ENCODE measurements at places on chromosomes 12 and 14. TPM values are rescaled to one million over a fixed set of nuclear protein-coding genes. Genes with fewer than 3 reads are reported as not detected.
A peak's percentile ranks its signal among the peaks of the same experiment; 100 is the strongest.

- no peaks in the 10 kb centered on the region for H3K4me1 ChIP-seq
- no peak for DNase-seq
- no peaks in the 10 kb centered on the region for H3K27me3 ChIP-seq
- H3K4me3 ChIP-seq, result no peak overlapping the region
These were observed 37.9 kb downstream of the PITPNM2 start for GRCh38 chr12:123113026-123113425.

GRCh38 chr14:91869556-91869955, 2.2 kb upstream of the TC2N start:
- DNase-seq, result no peak
- H3K4me1 ChIP-seq, result peaks cover 10% of the 10 kb centered on the region
- no peaks in the 10 kb centered on the region for H3K36me3 ChIP-seq
- H3K27me3 ChIP-seq, result no peaks in the 10 kb centered on the region

DNA sequence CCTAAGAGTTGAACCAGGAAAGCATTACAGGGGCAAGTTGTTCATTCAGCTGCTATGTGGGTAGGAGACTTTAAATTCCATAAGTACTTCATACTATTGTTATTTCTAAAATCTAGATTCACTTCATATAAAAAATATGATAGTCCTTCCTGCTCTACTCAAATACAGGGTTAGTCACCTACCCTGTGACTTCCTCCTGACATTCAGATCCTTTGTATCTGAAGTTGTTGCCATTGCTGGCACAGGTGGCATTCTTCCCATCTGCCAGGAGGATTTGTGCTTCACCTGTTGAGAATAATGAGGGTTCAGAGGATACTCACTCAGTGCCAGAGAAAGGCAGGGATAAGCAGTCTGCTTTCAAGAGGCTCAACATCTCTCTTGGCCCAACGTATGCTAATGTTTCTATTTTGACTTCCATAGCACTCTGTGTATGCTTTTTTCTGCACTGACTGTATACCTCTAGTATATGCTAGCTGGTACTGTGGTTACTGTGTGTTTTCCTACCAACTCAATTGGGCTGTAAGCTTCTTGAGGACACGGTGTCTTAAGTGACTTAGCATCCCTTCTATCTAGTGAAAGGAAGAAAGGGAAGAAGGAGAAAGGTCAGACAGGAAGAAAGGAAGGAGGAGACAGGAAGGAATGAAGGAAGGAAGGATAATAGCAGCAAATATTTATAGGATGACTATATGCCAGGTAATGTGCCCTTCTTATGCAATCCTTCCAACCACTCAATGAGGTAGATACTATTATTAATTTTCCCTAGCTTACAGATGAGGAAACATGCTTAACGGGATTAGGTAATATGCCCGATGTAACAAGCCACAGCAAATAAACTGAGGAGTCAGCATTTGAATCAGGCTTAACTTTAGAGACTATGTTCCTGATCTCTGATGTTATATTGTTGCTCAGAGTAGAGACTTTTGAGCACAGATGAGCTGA, 38.5 kb upstream of the FGF6 start:
- no peaks in the 10 kb centered on the region for H3K36me3 ChIP-seq
- H3K27me3 ChIP-seq, result no peaks in the 10 kb centered on the region
- H3K27ac ChIP-seq, result no peak overlapping the region
- no peak overlapping the region for H3K4me3 ChIP-seq
- H3K4me1 ChIP-seq, result peaks cover 13% of the 10 kb centered on the region
- no peak for DNase-seq

GRCh38 chr14:46540986-46541385, 110.6 kb downstream of the RPL10L start:
- no peak overlapping the region for H3K27ac ChIP-seq
- H3K4me1 ChIP-seq, result no peaks in the 10 kb centered on the region
- no peak overlapping the region for H3K4me3 ChIP-seq

- H3K4me3 ChIP-seq, result no peak overlapping the region
- no peaks in the 10 kb centered on the region for H3K4me1 ChIP-seq
- DNase-seq, result no peak
- no peaks in the 10 kb centered on the region for H3K36me3 ChIP-seq
- no peak overlapping the region for H3K27ac ChIP-seq
- H3K27me3 ChIP-seq, result no peaks in the 10 kb centered on the region
These were observed 60.4 kb upstream of the METAP2 start for GRCh38 chr12:95413576-95413975.

- peaks cover 6% of the 10 kb centered on the region for H3K4me1 ChIP-seq
- no peak overlapping the region for H3K4me3 ChIP-seq
- H3K27me3 ChIP-seq, result no peaks in the 10 kb centered on the region
- no peaks in the 10 kb centered on the region for H3K36me3 ChIP-seq
- no peak overlapping the region for H3K27ac ChIP-seq
- no peak for DNase-seq
These were observed 58.3 kb upstream of the DYRK2 start for GRCh38 chr12:67590149-67590790.

DNA sequence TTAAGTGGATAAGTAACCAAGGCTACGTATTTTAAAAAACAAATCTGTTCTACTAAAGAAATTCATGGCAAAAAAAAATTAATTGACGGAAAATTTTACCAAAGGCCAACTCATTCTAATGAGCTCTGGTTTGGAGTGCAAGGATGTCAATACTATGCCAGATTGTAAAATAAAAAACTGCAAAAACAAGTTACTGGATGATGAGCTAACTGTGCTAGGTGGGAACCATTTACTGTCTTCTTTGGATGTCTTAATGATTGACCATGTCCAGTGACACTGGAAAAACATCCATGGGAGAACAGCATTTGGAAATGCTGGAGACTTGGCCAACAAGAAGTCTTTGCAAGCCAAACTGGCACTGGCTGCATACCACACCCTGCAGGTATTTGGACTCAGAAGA, 41.6 kb downstream of the KITLG start:
- H3K27me3 ChIP-seq, result no peaks in the 10 kb centered on the region
- no peaks in the 10 kb centered on the region for H3K4me1 ChIP-seq
- no peak overlapping the region for H3K4me3 ChIP-seq
- H3K36me3 ChIP-seq, result no peaks in the 10 kb centered on the region

DNA sequence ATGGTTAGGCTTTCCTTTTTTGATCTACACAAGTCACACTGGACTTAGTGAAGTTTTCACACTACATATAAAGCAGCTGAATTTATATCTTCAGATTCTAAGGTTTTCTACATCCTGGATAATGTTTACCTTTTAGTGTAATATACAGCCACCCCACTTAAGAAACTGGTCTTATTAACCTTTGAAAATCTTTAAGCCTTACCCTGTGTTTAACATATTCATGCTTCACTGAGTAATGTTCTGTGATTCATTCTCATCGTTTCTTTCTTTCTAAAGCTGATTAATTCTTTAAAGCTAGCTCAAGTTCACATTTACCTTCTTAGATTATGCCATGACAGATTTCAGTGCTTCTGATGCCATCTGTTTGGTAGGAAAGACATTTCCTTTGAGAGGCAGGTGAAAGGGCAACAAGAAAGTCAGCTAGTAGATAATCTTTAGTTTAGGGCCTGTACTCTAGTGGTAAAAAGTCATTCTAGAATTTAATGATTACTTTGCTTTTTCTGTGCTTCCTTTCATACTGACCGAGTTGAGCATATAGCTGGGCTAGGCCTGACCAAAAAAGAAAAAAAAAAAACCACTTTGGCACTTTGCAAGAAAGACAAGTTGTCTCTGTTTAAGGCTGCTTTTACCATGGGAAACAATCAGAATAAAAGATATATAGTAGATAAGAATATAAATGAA, 690.9 kb upstream of the FBXO33 start:
- no peaks in the 10 kb centered on the region for H3K27me3 ChIP-seq
- no peak overlapping the region for H3K27ac ChIP-seq
- peak overlapping the region; percentile 30 for H3K4me3 ChIP-seq
- H3K36me3 ChIP-seq, result no peaks in the 10 kb centered on the region

DNA sequence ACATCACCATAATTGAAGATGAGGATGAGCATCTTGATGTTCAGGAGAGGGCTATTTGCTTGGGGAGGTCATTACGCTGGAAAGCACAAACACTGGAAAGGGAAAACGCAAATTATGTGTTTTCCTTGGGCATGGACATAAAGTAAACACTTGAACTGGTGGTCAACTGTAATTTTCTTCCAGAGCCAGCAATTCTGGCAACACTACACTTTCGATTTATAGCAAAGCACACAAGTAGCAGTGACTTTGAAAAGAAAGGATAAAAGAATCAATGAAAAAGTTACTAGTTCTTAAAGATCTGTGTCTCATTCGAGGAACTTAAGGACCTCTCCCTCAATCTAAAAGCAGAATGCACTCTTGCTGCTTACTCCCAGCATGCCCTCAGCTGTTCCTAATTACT, 2.2 kb downstream of the CLEC14A start:
- DNase-seq, result no peak
- H3K27me3 ChIP-seq, result peaks cover 97% of the 10 kb centered on the region
- no peak overlapping the region for H3K27ac ChIP-seq
- H3K4me3 ChIP-seq, result no peak overlapping the region
- H3K4me1 ChIP-seq, result peaks cover 7% of the 10 kb centered on the region

Gene PYGL
- polyA plus RNA-seq, result 50.9 TPM

Gene TAS2R20
- not detected for polyA plus RNA-seq

Gene PIANP
- 7.7 TPM for polyA plus RNA-seq

Gene ZBTB39
- 6.6 TPM for polyA plus RNA-seq

Gene SAMD15
- 0.94 TPM for polyA plus RNA-seq

Gene LMNTD1
- polyA plus RNA-seq, result not detected

Gene LTB4R2
- polyA plus RNA-seq, result 0.40 TPM
